SJCRH30 (cell line): ENCODE measurements at places on chromosomes 16 and 17. TPM values are rescaled to one million over a fixed set of nuclear protein-coding genes. Genes with fewer than 3 reads are reported as not detected.

KRTAP2-2 gene
- total RNA-seq = not detected in 2 replicates

DNAH2 gene
- total RNA-seq = not detected in 2 replicates

ARHGDIG gene
- not detected in 2 replicates for total RNA-seq

KRT28 gene
- total RNA-seq = 0.20 TPM in 1 of 2 replicates, not detected in the other

DNA sequence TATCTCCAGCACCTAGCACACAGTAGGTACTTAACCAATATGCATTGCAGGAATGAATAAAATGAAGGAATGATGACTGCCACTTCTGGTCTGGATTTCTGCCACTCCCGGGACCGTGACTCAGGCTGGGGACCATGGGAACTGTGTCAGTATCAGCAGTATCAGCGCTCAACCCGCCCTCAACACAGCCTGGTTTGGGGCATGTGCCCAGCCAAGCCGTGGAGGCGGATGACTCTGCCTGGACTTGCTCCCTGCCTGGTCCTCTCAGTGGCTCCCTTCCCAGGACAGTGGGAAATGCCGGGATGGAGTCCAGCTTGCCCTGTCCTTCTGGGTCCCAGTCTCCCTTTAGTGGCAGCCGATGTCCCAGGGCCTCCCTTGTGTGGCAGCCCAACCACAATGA is 55.1 kb downstream of the SRCIN1 start:
- H3K4me1 ChIP-seq = peaks cover 3% of the 10 kb centered on the region; the same call in 1 of the 2 replicates
- H3K36me3 ChIP-seq = no peaks in the 10 kb centered on the region
- no peak overlapping the region for H3K27ac ChIP-seq
- H3K27me3 ChIP-seq = no peaks in the 10 kb centered on the region
- DNase-seq = no peak

DNA sequence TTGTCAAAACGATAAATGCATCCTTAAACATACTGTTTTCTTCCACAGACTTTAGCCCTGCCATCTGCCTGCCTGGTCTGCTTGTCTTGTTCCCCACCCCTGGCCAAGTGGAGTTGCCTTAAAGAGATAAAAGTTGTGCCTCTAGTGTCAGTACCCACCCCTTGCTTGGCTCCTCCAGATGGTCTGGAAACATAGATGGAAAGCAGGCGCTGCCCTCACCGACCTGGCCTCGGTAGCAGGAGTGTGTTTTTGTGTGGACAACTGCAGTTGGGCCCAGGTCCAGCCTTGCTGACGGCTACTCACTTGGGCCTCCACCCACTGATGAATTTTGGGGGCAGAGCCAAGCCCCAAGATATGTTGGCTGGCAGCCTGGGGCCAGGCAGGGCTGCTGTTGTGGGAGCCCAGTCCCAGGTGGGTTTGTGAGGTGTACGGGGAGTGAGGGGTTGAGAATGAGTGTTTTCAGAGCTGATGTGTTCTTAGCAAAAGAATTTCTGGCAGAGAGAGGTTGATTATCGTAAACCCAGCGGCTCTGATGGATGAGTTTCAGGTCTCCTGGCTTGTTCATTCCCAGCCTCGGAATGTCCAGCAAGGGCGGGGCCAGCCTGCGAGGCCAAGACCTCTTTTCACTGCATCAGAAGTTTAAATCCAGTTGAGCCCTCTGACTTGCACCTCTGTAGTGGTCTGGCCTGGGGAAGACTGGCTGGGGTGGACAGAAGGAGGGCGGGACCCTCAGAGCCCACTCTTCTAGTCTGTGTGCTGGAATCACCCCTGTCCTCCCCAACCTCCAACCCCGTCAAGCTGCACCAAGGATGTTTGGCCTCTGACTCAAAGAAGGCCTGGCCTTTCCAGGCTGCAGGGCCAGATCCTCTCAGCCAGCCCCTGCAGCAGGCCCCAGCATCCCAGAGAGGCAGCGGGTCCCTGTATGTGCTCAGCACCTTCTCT is 179.7 kb downstream of the RAB11FIP4 start:
- H3K36me3 ChIP-seq = no peaks in the 10 kb centered on the region
- no peak overlapping the region for H3K27ac ChIP-seq
- no peak overlapping the region for H3K4me3 ChIP-seq
- peaks cover 13% of the 10 kb centered on the region for H3K27me3 ChIP-seq
- H3K4me1 ChIP-seq = no peaks in the 10 kb centered on the region

GRCh38 chr16:2500918-2501750 is 12.6 kb upstream of the ATP6V0C start:
- H3K4me1 ChIP-seq = peaks cover 32% of the 10 kb centered on the region
- DNase-seq = peak; percentile 90
- no peaks in the 10 kb centered on the region for H3K36me3 ChIP-seq
- H3K27ac ChIP-seq = no peak overlapping the region
- H3K4me3 ChIP-seq = peak overlapping the region; percentile 25
- no peaks in the 10 kb centered on the region for H3K27me3 ChIP-seq

DNA sequence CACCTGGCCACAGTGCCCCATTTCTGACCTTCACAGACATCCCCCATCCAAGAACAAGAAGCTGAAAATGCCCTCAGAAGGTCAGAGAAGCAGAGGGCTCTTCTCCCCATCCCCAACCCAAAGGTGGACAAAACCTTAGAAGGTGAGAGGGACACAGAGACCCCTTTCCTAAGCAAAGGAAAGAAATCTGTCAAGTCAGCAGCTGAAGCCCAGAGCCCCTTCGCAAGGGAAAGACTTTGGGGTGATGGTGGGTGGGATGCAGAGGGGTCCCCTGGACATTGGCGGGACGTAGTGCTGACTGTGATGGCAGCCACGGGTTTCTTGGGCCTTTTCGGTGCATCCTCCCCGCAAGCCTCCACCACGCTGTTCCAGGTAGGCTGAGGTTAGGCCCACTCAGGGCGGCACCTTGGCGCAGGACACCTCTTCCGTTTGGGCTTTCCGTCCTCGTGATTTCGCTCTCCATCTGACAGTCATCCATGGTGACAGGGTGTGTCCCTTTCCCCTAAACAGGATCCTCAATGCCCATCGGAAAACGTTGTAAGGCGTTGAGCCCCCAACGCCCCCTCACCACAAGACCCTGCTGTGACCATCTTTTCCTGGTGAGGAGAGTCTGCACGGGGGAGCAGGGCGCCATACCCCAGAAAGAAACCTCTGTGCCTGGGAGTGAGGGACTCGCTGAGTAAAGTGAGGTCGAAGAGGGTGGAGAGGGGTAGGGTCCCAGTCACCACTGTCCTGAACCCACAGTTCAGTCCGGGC is 10.7 kb upstream of the GSDMA start:
- no peak overlapping the region for H3K4me3 ChIP-seq
- no peaks in the 10 kb centered on the region for H3K27me3 ChIP-seq
- H3K36me3 ChIP-seq = no peaks in the 10 kb centered on the region
- no peaks in the 10 kb centered on the region for H3K4me1 ChIP-seq

- no peak overlapping the region for H3K27ac ChIP-seq
- H3K36me3 ChIP-seq = no peaks in the 10 kb centered on the region
- no peak overlapping the region for H3K4me3 ChIP-seq
- H3K4me1 ChIP-seq = no peaks in the 10 kb centered on the region
- no peaks in the 10 kb centered on the region for H3K27me3 ChIP-seq
- DNase-seq = no peak
Measured at GRCh38 chr17:5055543-5055942, 20.3 kb upstream of the SLC52A1 start.

DNA sequence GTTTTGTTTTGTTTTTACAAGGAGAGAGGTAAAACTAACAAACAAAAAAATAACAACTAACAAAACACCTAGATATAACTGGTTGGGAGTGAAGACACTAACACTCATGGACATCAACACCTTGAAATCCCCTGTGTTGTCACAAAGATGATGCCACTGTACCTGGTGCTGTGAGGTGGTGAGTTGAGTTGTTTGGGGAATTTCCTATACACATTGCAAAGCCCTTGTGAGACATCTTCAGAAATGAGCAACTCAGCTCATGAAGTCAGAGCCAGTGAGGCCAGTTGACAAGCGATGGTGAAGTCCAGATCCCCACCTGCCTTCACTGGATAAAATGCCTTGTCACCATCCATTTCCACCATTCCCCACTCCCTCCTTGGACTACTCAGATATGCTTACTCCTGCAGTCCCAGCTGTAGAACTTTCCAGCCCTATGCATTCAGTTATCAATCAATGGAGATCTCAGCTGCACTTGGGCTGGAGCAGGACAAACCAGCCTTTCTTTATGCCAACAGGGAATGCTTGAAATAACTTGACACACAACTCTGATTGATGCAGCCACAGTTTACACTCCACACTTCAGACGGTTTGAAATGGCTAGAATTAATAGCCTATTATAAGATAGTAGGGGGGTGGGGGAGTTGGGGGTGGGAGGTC is 22.2 kb downstream of the ANKFN1 start:
- no peak overlapping the region for H3K27ac ChIP-seq
- no peak overlapping the region for H3K4me3 ChIP-seq
- H3K36me3 ChIP-seq = no peaks in the 10 kb centered on the region
- DNase-seq = no peak
- no peaks in the 10 kb centered on the region for H3K27me3 ChIP-seq

DNA sequence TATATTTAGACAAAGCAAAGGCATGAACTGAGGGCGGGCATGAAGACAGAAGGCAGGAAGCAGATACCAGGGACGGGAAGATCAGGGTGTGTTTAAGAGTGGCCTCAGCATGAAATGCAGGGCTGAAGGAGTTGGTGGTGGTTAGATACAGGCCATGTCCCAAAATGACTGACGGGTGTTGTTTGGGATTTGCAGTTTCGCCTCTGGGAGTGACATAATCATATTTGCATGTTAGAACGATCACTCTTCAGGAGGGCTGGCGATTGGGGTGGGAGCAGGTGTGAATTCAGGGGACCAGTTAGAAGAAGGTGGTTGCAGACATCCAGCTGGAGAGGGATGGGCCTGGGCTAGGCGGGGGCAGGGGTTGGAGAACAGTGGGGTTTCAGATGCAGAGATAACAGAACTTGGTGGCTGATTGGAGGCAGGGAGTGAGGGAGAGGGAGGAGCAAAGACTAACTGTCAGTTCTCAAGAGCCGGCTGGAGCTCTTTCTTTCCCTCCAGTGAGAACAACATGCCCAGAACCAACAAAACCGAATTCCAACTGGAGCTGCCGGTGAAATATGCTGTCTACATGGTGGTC is 27.2 kb upstream of the ITGAX start:
- no peak for DNase-seq
- no peak overlapping the region for H3K27ac ChIP-seq
- no peaks in the 10 kb centered on the region for H3K36me3 ChIP-seq
- no peaks in the 10 kb centered on the region for H3K4me1 ChIP-seq

GRCh38 chr17:13616031-13616430 is 14.3 kb upstream of the HS3ST3A1 start:
- H3K4me1 ChIP-seq = no peaks in the 10 kb centered on the region
- no peak for DNase-seq
- H3K27me3 ChIP-seq = no peaks in the 10 kb centered on the region
- no peak overlapping the region for H3K4me3 ChIP-seq

DNA sequence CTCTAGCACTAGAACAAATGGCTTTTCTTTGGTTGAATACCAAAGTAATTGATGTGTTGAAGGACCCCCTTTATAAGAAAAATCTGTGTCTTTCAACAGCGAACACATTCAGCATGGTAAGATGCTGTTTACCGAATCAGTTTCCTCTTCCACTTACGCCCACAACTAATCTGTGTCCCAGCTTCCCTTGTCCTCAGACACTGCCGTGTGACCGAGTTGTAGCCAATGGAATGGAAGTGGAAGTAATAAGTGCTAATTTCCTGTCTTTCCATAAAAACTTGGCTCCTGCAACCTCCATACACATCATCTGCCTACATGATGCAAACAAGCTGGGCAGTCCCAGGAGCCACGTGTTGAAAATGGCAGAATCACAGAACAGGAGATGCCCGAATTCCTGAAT is 10.4 kb downstream of the CDIPT start:
- no peak overlapping the region for H3K4me3 ChIP-seq
- no peaks in the 10 kb centered on the region for H3K4me1 ChIP-seq
- DNase-seq = no peak
- H3K27ac ChIP-seq = no peak overlapping the region

- no peaks in the 10 kb centered on the region for H3K4me1 ChIP-seq
- H3K27ac ChIP-seq = no peak overlapping the region
- H3K36me3 ChIP-seq = peaks cover 4% of the 10 kb centered on the region; the same call in 1 of the 2 replicates
- no peaks in the 10 kb centered on the region for H3K27me3 ChIP-seq
- DNase-seq = no peak
Measured at GRCh38 chr16:21611198-21611555, 11.8 kb downstream of the METTL9 start.

DNA sequence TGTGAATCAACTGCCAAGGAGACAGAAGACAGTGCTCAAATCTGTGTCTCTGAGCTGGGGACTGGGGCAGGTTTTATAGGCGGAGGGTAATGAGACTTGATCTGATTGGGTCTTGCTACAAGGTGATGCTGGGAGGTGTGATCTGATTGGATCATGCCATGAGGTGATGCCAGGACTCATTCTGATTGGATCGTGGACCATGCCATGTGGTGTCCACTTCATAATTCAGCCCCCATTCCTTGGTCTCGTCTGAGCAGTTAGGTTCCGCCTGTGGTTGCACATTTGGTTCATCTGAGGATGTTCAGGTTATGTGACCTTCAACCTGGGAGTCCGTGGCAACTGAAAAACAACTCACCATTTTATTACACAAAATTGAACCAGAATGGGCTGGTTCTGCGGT is 41.0 kb downstream of the OTOA start:
- H3K4me3 ChIP-seq = no peak overlapping the region
- H3K36me3 ChIP-seq = no peaks in the 10 kb centered on the region
- peak; percentile 10 for DNase-seq
- no peaks in the 10 kb centered on the region for H3K27me3 ChIP-seq
- H3K27ac ChIP-seq = no peak overlapping the region
